ENCODE measurements at places on chromosomes 2 and 18. TPM values are rescaled to one million over a fixed set of nuclear protein-coding genes. Genes with fewer than 3 reads are reported as not detected.

CYTIP gene
- 0.35 TPM for total RNA-seq

CD207 gene
- not detected for total RNA-seq

DNA sequence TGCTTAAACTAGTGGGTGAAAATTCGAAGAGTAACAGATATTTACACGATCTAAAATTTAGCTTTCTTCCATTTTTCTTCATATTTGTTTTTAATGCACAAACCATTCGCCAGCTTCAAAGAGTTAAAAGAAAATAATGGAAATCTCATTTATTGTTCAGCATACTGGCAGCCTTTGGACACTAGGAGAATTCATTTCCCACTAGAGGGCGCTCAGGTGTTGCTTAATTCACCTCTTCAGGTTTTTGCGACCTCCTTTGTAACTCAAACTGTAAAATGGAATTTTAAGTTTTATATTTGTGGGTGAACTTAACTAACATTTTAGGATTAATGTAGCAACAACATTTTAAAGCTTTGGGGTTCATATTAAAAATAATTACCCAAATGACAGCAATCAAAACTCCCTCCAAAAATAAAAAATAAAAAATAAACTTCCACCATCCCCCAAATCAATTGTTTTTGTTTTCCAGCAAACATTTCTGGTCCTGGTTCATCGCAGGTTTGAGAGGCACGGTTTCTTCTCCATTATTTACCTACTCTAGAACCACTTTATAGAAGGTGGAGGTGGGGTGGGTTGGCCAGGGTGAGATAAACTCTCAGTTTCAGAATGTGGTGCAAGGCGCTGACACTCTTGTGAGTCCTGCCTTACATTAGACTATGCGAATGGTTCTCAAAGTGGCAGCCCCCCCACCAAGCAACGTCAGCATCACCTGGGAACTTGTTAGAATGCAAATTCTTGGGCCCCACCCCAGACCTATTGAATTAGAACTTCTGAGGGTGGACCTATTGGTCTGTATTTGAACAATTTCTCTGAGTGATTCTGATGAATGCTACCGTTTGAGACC, 24.7 kb upstream of the PNPT1 start:
- peak; percentile 67 for DNase-seq

DNA sequence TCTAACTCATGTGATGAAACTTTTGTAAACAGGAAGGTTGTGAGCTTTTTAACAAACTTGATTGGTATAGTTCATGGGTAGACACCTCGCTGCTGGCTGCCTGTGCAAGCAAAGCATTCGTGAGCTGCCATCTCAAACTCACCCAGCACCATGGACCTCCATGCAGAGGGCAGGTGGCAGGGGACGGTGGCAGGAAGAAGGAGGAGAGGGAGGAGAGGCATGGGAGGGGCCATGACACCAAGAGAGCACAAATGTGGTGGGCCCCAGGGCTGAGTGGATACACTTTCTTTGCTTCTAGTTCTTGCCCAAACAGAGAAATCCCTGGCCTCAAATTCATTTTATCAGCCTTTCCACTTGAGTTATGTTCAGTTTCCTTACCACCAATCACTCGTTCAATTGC, 29.1 kb downstream of the AFG3L2 start:
- no peak for DNase-seq

- no peak for DNase-seq
These were observed 101.4 kb upstream of the PPP1CB start for GRCh38 chr2:28650266-28650584.

DNA sequence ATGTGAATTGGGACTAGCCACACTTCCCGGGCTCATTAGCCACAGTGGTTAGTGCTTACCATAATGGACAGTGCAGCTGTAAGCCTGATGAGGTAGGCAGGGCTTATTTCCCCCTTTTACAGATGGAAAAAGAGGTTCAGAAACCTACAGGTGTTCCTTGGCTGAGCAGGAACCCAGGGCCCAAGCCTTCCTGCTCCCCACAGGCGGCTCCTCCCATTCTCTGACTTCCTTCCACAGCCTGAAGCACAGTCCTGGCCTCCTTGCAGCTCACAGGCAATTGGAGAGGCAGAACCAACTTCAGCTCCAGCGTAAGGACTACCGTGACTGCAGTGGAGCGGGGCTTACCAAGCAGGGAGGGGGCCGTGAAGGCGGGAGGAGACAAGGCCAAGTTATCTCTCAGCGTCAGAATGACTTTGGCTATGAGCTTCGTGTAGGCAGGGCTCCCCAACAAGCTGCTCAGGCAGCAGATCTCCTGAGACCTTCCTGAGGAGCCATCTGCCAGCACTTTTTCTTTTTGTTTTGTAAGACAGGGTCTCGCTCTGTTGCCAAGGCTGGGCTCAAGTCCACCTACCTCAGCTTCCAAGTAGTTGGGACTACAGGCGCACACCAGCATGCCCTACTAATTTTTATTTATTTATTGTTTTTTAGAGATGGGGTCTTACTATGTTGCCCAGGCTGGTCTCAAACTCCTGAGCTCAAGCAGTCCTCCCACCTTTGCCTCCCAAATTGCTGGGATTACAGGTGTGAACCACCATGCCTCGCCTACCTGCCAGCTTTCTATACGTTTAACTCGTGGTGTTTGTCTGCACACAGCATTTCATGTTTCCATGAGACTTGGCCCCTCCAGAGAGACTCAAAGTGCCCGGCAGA, 34.2 kb upstream of the NT5DC4 start:
- no peak for DNase-seq

GRCh38 chr18:45628979-45629958, 14.0 kb downstream of the SLC14A2 start:
- DNase-seq, result no peak

All from neural crest cell (in vitro differentiated cells).